ENCODE measurements at places on chromosomes 7 and 10.

DNA sequence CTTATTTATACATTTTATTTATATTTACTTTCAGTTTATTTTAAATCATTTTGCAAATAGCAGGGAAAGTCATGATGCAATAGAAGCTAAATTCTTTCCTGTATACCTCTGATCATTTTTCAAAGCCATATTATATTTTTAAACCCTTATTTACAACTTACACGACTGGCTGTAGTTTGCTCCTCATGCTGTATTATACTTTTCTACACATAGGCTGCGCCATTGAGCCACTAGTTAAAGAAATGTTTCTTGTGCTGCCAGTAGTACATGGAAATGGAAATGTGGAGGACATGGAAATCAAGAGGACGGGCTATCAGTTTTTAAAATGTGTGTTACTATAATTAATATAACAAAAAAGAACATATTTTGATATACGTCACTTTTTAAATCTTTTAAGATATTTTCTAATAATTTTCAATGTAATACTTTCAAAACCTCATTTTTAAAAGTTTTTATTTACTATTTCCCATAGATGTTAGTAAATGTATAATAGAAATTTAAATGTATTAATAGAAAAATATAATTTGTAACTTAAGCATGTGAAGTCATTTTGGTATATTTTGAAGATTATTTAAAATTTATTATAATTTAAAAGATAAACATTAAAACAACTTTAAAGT is 118.5 kb downstream of the VTI1A start:
- DNase-seq: peak; percentile 17

GRCh38 chr7:68309271-68309670 is 1289.0 kb upstream of the AUTS2 start:
- no peak for DNase-seq

DNA sequence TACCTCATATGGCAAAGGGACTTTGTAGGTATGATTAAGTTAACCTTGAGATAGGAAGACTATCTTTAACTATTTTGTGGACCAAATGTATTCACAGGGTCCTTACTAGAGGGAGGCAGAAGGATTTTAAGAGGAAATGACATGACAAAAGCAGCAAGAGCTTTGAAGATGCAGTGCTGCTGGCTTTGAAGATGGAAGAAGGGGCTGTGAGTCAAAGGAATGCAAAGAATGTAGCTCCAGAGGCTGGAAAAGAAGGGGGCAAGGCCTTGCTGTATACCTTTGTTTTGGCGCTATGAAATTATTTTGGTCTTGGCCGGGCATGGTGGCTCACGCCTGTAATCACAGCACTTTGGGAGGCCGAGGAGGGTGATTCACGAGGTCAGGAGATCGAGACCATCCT is 3.2 kb upstream of the NRBF2 start:
- no peak for DNase-seq

DNA sequence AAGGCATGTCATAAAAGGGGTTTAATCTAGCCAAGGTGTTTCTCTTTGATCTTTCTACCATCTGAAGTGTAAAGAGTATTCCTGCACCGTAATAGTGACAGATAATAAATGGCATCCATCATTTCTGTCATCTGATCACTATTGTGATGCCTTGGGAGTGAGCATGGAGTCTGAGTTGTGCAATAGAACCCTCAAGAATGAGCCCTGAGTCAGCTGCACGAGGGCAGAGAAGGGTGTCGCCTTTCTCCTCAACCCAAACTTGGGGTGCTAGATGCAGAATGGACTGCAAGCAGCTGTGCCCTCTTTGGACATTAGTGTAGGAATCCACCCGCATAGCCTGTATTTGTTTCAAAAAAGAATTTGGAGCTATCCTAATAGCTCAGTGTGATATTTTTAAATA is 115.2 kb downstream of the ZNF37A start:
- no peak for DNase-seq

GRCh38 chr7:105990727-105991453 is 27.8 kb downstream of the CDHR3 start:
- DNase-seq: no peak

DNA sequence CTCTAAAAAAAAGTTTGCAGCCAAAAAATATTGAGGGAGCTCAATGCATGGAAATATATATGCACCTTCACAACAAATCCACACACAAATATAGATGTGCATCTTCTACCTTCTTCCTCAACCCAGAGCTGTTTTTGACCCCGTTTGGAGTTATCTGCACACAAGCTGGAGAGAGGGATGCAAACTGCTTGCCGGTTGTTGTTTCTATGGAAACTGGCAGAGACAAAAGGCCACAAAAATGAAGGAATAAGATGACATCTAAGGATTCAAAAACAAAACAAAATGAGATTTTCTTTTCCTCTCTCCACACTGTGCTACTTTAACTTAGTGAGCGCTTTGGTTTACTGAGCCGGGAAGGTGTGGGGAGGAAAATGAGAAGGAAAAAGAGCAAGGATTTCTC is 210.2 kb upstream of the AGK start:
- DNase-seq: no peak

DNA sequence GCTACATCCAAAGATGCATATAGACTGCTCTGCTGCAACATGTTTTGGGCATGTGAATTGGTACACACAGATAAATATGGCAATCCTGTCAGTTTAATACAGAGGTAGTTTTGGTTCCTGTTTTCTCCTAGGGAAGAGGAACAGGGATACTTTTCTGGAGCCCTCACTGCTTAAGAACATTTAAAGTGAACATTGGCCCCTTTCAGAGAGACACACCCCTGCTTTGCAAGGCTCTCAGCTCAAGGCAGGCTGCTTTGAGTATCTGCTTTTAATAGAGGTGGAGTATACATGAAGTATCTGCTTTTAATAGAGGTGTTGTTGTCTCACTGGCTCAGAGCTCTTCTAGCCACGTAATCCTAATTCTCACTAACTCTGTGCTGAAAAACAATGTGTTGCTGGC is 38.9 kb downstream of the CYP51A1 start:
- no peak for DNase-seq

DNA sequence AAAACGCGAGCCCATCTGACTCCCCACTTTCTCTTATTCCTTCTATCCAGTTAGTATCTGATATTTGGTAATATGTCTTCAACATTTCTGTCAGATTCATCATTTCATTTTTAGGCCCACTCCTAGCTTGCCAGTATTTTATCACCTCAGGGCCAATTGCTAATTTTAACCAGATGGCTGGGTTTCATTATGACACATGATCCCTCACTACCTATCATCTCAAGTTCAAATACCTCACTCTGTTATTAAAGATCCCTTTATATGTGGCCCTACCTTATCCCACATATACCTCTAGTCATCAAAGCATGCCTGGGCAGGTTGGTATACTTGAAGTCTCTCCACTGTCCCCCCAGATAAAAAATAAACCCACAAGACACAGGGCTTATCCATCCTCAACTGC is 104.9 kb downstream of the RNLS start:
- DNase-seq: no peak

DNA sequence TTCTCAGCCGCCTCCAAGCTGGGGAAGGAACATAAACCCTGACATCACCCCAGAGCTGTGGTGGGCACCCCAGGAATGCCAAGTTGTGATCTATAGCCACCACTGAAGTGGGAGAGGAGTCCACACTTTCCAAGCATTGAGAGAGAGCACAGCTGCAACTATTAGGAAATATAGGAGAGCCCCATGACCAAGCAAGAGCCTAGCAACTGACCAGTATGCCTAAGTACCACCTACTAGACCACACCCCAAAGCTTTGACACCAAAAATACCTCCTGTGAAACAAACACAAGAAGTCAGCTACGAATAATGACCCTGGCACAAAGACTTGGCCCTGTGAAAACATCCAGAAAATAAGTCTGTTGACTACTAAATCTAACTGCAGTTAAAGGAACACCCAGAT is 804.1 kb upstream of the IGFBP3 start:
- no peak for DNase-seq

- no peak for DNase-seq
Observed at GRCh38 chr7:18860221-18860620, 257.2 kb downstream of the TWIST1 start.

- DNase-seq: no peak
Observed at GRCh38 chr10:127532659-127533058, 16.4 kb upstream of the NPS start.

DNA sequence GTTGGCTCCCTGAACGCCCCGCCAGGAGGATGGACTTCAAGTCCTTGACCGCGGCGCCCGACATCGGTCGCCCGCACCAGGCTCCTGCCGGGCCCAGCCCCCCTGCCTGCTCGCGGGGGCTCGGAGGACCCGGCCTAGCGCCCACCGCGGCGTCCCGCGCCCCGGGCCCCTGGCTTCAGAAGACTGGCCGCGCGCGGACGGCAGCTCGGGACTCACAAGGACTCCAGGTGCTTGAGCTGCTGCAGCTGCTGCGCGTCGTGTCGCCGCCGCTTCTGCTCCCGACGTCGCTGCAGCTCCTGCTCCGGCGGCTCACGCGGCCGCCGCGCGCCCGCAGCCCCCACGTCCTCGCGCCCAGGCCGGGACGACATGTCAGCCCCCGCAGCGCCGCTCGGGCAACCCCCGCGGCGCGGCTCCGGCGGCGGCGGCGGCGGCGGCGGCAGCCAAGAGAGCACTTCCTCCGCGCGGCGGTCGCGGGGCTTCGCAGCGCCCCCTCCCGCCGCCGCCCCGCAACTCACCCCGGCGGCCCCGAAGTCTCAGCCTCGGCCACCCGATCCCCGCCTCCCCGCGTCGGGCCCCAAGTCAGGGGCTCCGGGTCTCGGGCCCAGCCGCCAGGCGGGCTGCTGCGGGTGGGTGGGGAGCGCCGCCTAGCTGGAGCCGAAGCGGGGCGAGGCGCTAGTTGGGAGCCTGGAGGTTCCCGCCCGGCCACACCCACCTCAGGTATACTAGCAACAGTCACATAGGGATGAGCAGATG is at the start of gene RP9:
TSS of gene RP9 (minus strand) at position 400 of the 753 bp plus-strand sequence. CDS start at position 368, 32 bp downstream.
- peak; percentile 84 for DNase-seq

GRCh38 chr7:35355199-35355598 is 101.3 kb upstream of the TBX20 start:
- no peak for DNase-seq

DNA sequence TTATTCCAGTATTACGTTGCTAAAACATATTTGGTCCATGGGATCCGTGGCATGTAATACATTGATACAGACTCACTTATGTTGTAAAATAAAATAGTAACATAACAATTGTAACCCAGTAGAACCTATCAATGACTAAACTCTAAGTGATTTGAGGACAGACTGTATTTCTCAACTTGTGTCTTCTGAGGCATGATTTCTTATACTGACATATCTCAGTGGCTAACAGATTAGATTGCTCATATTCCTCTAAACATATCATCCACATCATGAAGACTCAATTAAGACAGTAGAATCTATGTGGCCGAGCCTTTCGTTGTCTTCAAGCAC is 72.3 kb downstream of the CREB5 start:
- DNase-seq: no peak

DNA sequence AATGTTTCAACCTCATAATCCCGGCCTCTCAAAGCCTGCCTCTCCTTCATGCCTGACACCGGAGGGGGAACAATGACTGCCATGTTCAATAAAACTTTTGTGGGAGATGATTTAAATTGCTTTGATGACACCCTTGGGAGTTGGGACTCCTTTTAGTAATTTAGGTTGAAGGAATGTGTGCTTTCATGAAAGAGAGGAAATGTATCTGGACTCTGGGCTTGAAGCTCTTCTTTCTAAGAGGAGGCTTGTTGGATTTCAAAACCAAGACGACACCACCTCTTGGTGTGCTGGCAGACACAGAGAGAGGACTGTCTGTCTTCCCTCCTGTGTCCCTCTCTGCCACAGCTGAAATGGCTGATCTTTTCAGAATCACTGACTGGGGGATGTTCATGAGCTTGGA is 168.1 kb downstream of the GALNT17 start:
- DNase-seq: no peak

- no peak for DNase-seq
Observed at GRCh38 chr10:98488669-98489430, 42.1 kb upstream of the HPS1 start.

DNA sequence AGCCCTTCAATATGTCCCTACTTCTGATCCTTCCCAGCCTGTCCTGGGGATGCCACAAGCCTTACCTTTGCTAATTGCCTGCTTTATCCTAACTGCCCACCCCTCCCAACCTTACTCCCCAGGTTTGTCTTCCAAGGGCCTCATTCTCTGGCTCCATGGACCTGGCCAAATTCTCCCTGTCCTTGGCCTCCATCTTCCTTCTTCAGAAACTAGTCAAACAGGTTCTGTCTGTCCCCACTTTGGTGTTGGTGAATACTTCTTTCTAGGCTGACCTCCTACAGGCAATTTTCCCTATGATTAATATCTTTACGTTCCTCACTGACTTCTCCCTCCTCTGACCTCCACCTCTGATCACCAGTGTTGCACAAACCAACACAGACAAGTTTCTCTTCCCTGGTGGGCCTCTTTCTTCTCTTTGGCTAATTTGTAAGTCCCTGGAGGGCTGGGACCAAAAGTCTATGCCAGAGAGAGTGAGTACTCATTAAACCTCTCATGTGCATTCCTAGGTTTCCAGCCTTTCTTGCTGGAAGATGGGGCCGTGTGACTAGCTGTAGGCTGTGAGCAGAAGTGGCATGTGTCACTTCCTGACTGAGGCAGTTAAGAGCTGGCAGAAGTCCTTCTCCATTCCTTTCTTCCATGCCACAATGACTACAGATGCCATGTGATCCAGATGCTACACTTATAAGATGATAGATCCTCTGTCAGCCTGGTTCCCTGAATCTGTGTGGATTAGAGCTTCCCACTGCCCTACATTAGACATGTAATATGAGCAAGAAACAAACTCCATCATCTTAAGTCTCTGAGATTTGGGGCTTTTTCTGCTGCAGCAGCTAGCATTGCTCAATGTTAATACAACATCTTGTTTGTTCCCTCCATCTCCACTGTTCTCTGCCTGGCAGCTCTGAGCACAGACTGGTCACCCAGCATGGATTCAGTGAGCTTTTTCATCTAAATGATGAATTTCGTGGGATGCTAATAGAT is 382.7 kb downstream of the RPS24 start:
- no peak for DNase-seq

GRCh38 chr7:3980300-3980643 is 679.2 kb downstream of the SDK1 start:
- DNase-seq: no peak

DNA sequence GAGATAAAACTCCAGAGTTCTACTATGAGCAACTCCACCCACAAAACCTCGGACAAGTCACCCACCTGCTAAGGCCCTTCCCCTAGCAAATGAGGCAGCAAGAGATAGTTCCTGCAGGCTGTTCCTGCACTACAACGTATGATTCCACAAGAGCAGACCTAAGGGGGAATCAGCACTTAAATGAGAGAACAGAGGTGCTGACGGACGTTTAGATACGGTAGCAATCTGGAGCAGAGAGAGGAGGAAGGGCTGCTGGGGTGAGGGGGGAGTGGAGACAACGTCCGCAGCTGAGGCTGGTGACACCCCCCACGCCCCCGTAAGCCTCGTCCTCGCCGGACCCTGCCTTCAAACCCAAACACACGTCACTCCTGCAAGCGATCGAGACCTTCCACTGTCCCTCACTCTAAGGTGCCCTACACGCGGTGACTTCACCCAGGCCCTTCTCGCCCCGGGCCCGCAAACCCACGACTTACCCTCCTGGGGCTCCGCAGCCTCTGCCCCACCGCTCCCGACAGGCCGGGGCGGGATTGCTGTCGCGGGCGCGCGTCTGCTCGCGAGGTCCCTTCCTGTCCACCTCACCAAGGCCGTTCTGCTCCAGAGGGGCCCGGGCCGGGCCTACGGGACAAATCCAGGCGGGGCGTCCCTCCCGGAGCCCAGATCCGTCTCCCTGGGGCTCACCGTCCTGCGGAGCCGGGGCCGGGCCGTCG is 635 bp downstream of the ZNF12 start:
- peak; percentile 47 for DNase-seq

- no peak for DNase-seq
Observed at GRCh38 chr10:5106553-5106952, 12.3 kb downstream of the AKR1C3 start.

Data from activated CD4-positive, alpha-beta T cell treated with anti-CD3 and anti-CD28 coated beads for 48 hours (primary cell).